Psoas muscle (tissue), 8 donors: ENCODE measurements at places on chromosomes 6 and 20. TPM values are rescaled to one million over a fixed set of nuclear protein-coding genes. Genes with fewer than 3 reads are reported as not detected.

GRCh38 chr20:3203315-3204123, 963 bp downstream of the DDRGK1 start:
- DNase-seq, result no peak

Gene TCP11
- not detected for total RNA-seq

- no peak for DNase-seq
Observed at GRCh38 chr20:19423097-19423899, 210.9 kb downstream of the SLC24A3 start.

Gene LPA
- total RNA-seq, result not detected

Gene HLA-DOA
- total RNA-seq, result 0.52 TPM

GRCh38 chr20:47181056-47181862, 175.2 kb downstream of the ZMYND8 start:
- no peak for DNase-seq

DNA sequence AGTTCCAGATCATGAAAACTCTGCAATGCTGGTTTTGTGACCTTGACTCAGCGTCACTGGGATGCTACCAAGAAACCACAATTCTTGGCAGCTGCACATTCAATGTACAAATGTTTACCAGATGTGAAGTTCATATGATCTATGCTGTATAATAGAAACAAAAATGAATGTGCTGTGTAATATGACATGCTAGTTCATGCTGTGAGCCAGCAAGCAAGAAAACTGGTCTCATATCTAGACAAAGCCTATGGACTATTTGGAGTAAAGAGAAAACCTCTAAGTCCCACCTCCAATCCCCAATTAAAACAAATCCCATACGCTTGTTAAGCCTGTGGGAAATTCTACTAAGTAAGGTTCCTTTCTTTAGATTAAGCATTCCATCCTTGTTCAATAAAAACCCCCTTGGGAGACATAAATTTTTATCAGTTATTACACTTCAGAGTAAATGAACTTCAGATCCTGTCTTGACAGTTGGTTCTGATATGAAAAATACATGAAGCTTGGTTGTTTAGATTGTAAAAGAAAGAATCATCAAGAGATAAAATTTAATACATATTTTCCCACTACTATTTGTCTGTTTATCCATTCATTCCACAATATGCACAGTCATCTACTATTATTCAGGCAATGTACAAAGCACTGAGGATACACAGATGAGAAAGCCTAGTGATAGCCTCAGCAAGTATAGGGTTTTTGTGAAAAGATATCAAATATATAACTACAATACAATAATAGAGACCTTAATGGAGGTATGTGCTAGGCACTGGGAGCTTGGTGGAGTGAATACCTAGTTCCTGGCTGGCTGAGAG, 20.1 kb downstream of the COL21A1 start:
- DNase-seq, result no peak

DNA sequence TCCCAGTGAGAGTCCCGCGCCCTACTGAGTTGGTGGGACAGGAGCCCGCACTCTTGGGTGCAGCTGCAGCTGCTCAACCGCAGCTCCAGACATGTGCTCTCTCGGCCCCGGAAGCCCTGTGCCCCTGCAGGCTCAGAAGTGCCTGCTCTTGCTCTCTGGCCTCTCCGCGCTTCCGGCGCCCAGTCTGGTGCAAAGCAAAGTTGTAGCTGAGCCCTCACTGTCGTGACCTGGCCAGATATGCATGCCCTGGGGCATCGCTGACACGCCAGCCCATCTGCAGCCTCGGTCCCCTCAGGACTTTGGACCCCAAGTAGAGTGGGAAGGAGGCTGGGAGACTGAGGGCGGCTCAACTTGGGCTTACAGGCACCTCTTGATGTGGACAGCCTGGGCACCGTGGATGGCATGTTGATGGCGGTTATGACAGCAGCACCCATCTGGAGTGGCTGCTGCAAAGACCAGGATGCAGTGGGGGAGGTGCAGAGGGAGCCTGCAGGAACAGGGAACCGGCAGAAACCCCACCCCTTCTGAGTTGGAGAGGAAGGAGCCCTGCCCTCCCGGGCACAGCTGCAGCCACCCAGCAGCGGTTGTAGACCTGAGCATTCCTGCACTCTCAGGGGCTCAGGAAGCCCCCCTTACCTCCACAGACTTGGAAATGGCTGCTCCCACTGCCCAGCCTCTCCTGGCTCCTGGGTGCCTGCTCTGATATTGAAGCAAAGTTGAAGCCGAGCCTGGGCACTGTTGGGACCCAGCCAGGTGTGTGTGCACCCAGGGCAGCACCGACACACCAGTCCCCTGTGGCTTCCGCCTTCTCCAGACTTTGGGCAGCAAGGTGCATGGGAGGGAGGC, 462.6 kb downstream of the TBC1D32 start:
- no peak for DNase-seq

Gene MYT1
- not detected for total RNA-seq

DNA sequence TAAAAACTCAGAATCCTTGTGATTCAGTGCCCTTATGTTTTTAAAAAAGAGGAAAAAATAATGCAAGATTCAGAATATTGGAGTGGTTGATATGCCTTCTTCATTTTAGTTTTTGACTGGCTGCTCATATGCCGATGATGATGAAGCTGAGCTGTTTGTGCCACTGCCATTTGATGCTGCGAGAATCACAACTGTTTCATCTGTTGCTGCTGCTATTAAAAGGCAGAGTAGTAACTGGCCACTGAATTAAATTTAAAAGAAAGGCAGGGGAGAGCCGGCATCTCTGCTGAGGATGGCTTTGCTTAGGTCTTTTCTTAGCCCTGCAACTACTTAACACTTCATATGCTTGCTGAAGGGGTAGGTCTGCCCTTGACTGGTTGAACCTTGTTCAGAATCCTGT, 33.1 kb downstream of the CDS2 start:
- no peak for DNase-seq

DNA sequence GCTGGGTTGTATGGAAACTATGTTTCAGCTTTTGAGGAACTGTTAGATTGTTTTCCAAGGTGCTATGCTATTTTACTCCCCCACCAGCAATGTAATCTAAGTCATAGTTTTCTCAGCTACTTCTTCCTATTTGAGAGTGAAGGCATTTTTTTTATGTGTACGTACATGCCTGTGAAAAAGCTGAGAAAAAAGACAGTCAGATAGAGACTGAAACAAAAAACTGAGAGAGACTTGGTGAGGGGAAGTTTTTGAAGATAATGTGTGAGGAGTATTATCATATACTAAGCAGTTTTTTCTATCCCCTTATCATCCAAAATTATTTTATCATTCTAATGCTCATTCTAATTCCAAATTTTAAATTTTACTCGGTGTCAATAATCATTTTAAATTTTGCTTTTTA, 780.0 kb downstream of the BCKDHB start:
- no peak for DNase-seq

Gene GJA10
- not detected for total RNA-seq

Gene TFAP2B
- not detected for total RNA-seq

DNA sequence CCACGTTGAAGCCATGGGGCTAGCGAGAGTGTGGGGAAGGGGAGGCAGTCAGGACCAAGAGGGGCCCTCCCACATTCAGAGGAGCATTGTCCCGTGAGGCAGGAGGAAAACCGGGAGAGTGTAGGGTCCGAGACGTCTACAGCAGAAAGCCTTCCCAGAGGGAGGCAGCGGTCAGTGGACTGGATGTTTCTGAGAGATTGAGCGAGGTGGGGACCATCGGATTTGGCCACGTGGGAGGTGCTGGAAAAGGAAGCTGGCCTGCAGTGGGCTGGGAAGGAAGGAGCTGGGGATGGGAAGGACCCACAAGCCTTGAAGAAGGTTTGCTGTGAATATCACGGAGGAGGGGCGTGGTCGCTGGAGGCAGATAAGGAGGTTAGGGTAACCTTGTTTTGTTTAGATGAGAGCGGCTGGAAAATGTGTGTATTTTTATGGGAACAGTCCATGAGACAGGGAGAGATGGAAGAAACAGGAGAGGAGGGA, 119.0 kb upstream of the RNF24 start:
- no peak for DNase-seq

Gene SLC2A10
- total RNA-seq, result 1.5 TPM

DNA sequence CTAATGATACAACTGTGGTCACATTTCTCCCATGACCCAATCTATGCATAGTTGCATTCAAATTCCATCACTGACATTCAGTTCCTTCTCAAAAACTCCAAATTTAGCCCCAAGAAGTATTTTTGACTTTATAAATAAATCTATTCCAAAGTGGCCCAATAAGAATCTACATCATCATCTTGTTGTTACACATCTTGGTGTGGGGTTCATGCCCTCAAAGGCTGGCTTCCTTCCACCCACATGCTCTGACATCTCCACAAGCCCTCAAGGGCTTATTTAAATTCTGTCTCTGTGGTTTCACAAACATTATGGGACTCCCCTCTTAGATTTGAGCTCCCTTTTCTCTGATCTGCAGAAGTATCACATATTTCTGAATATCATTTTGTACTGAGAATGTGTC, 585.3 kb upstream of the BTBD3 start:
- DNase-seq, result no peak

DNA sequence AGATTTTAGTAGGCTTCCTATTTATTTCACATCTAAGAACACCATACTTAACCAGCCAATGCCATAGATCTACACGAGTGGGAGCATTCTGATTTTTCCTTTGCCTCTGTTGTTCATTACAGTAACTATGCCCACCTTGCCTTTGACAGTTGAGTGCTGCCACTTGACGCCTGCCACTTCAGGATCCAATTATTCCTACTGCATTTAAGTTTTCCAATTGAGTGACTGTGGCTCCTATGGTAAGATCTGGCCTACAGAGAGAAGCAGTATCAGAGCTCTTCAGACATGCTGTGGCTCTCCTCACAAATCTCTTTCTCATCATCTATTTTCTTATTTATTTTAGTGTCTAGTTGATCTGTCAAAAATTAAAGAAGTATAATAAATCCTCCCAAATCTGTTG, 403.0 kb upstream of the SPTLC3 start:
- no peak for DNase-seq

- DNase-seq, result no peak
Observed at GRCh38 chr6:129709196-129709768, 695 bp downstream of the ARHGAP18 start.

- DNase-seq, result no peak
Observed at GRCh38 chr20:36243726-36244125, 7.4 kb downstream of the AAR2 start.

DNA sequence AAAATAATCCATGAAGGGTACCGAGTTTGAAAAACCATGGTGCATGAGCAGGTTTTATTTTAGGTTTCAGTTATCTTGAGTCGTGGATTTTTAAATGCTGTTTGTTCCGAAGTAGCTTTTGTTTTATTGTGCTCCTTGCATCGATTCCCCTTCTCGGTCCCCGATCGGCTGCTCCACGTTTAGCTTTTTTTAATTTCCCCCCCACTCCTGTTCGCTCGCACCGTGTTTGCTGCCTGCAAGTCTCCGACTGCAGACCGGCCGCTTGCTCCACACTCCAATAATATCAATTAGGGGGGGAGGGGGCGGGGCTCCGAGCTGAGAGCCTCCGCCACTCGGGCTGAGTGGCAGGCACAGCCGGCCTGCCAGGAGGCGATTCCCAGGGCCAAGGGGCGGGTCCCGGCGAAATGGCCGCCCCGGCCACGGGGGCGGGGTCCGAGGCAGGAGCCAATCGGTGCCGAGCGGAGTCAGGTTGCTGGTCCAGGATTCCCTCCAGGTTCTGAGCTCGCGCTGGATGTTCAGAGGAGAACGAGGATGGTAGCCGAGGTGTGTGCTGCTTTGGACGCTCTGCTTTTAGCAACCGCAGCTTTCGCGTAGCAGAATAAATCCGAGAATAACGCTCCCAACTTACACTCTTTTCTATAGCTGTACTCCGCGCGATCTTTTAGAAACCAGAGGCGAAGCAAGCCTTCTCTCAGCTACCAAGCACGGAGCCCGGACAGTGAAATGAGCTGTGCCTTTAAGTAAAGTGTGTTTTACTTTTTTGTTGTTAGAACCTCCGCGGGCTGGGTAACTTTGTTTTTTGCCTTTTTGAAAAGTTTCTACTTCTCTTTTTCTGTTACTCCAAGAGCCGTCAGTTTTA, at the start of gene EPHA7:
Gene EPHA7 (minus strand): TSS at position 256 of the 859 bp plus-strand sequence. CDS start 218 bp downstream, at position 38.
- DNase-seq, result peak; percentile 94

Gene SUMO4
- total RNA-seq, result 0.40 TPM

- no peak for DNase-seq
Observed at GRCh38 chr20:41697861-41698559, 79.8 kb upstream of the CHD6 start.

DNA sequence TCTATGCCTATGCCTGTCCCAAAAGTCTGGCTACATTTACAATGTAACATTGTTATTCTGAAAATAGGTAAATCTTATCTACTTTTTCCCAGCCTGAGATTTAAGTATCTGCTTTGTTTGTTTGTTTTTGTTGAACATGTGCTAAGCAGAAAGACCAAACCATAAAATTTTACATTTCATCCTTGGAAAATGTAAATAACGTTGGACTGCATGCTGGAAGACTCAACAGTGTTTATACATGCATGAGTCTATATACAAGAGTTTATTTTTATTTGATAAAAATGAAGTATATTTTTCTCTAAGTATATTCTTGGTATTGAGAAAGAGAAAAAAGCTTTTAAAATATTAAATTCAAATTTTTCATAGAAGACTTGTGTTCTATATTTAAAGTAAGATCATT, 12.1 kb upstream of the PDE10A start:
- no peak for DNase-seq

DNA sequence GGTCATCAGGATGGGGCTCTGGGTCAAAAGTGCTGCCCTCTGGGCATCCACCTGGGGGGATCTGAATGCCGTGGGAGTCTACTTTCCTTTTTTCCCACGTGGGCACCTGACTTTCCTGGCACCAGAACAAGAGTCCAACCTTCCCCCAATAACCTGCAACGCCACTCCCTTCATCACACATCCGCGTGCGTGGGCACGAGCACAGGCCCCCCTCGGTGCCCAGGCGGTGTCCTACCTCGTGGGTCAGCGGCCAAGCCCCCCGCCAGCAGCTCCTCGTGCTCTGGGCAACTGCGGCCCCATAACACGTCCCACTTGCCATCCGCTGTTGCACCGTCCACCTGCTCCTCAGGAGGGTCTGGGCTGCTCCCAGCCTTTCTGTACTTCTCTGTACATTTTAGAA, 87.0 kb downstream of the YTHDF1 start:
- no peak for DNase-seq

DNA sequence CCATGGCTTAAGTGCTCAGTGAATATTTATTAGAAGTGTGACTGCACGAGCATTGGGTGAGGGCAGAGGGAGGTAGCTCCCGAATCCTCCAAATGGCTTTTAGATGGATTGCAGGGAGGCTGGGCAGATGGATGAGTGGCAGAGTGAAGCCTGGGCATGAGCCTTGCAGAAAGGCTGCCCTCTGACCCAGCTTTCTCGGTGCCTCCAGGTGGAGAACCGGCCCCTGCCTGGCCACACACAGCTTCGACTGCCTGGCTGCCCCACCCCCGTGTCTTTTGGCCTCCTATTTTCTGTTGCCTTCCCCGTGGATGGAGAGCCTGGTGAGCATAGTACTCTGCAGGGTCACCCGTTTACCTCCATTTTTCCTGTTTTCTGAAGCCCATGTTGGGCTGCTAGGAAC, 3.4 kb downstream of the VARS2 start:
- DNase-seq, result no peak

- no peak for DNase-seq
Observed at GRCh38 chr20:41475503-41475902, 108.9 kb upstream of the EMILIN3 start.

GRCh38 chr6:32609391-32609730, 19.7 kb upstream of the HLA-DRB1 start:
- no peak for DNase-seq

Gene ULBP3
- 0.34 TPM for total RNA-seq

Gene WFDC10B
- total RNA-seq, result not detected

Gene C6orf132
- total RNA-seq, result 0.11 TPM
